ENCODE measurements at places on chromosomes 2 and 18.

DNA sequence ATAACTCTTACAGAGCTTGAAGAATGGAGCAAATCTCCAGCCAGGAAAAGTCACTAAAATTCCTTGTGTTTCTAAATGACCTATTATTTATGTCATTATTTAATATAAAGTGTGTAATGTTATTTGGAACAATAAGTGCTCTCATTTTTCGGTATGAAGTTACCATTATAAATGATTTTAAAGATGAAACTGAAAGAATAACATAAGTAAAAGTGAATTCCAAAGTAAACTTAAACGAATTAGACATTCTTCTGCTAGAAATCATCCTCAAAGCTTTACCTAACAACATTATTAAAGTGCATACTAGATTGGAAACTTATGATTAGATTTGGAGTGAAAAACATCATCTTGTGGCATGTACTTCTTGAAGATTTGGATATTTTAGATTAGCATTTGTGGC, 897.2 kb upstream of the CDH2 start:
- no peak for DNase-seq

GRCh38 chr2:179595284-179595683, 266.1 kb downstream of the ZNF385B start:
- no peak for DNase-seq

- DNase-seq: no peak
Measured at GRCh38 chr2:37489041-37489456, 144.6 kb downstream of the QPCT start.

GRCh38 chr2:54610700-54611099, 112.8 kb upstream of the EML6 start:
- DNase-seq: no peak

- no peak for DNase-seq
Measured at GRCh38 chr2:105597011-105597805, 147.5 kb upstream of the NCK2 start.

GRCh38 chr18:23502516-23503037, 734 bp upstream of the RMC1 start:
- DNase-seq: no peak

- no peak for DNase-seq
Measured at GRCh38 chr2:61177727-61178549, 15.9 kb downstream of the C2orf74 start.

DNA sequence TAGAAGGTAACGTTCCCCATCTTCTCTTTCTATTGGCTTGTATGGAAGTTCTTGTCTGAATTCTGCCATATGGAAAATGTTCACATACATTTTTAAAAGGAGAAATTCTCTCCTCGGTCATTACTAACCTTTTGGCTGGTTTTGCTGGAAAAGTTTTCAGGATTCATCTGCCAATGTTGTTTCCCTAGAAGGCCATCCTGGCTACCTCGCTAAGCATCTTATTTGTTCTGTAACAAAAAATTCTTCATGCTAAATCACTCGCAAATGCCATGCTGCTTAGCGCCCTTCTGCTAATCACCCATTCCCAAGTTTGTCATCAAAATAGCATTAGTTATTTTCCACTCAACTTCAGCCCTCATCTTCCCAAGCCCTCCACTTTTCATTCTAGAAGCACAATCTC, 262.0 kb downstream of the SLC8A1 start:
- DNase-seq: no peak

DNA sequence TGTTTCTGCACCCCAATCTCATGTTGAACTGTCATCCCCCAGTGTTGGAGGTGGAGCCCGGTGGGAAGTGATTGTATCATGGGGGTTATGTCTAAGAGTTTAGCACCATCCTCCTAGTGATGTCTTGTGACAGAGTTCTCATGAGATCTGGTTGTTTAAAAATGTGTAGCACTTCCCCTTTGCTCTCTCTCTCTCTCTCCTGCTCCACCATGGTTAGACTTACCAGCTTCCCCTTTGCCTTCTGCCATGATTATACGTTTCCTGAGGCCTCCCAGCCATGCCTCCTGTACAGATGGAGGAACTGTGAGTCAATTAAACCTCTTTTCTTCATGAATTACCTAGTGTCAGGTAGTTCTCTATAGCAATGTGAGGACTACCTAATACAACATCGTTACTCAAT, 396.9 kb upstream of the LRATD1 start:
- no peak for DNase-seq

DNA sequence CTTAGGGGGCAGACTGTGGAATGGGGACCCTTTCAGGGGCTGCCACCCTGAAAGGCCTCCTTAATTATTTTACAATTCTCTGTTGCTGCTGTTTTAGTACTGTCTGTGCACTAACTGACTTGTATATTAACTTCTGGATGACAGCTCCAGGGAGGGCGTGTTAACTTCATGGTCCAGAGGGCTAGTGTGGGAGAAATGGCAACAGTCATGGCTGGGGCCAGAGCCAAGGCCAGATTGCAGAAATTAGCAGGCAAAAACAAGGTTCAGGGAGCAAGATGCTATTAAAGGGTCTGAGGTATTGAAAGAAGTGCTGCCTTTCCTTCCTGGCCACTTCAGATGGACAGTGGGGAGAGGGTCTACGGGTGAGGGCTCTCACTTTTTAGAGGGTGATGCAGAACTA, 9.1 kb downstream of the WIPF1 start:
- DNase-seq: no peak

- DNase-seq: no peak
Measured at GRCh38 chr2:81467096-81467495, 1162.5 kb upstream of the LRRTM1 start.

GRCh38 chr2:88067189-88067588, 436 bp upstream of the SMYD1 start:
- DNase-seq: no peak

DNA sequence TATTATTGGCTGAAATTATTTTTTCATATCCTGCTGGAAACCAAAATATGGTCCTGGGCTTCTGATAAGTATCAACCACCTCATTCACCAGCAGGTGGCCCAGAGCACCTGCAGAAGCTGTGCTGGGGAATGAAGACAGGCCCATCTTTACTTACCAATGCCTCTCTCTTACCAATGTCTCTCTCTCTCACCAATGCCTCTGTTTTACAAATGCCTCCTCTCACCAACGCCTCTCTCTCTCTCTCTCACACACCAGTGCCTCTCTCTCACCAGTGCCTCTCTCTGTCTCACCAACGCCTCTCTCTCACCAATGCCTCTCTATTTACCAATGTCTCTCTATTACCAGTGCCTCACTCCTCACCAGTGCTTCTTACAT, 2.3 kb upstream of the MAL start:
- no peak for DNase-seq

DNA sequence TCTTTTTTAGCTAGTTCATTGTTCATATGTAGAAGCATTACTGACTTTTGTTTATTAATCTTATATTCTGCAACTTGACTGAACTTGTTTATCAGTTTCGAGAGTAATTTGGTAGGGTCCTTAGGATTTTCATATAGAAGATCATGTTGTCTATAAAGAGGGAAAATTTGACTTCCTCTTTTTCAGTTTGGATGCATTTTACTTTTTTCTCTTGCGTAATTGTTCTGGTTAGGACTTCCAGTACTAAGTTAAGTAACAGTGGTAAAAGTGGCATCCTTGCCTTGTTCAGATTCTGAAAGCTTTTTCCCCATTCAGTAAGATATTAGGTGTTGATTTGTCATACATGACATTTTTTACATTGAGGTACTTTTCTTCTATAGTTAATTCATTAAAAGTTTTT, 726.0 kb downstream of the KCNJ3 start:
- DNase-seq: no peak

- no peak for DNase-seq
Measured at GRCh38 chr2:237892478-237892877, 33.1 kb downstream of the RAMP1 start.

DNA sequence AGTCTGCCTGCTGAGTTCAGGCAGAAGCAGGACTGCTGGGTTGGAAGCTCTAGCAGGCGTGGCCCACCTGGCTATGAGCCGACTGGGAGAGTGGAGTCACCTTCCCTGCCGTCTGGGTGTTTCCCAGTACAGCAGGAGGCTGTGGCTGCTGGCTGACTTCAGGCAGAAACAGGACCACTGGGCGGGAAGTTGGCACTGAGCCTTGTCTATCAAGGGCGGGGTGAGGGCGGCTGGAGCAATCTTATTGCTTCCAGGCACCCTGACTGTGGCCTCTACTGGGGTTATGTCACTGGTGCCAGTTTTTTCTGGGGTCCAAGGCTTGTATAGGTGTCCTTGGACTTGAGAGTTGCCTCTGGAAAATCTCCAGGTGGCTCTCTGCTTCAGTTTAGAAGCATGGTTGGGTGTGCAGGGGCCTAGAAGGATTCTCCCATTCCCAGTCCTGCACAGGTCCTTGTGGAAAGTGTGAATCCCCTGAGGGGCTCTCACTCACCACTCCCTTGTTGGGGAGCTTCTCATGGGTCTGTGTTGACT, 30.5 kb downstream of the LTBP1 start:
- peak; percentile 73 for DNase-seq

GRCh38 chr18:55290898-55291297, 297.1 kb downstream of the TCF4 start:
- no peak for DNase-seq

GRCh38 chr2:175131252-175131651, 36.8 kb downstream of the ATF2 start:
- DNase-seq: no peak

- DNase-seq: peak; percentile 6
Measured at GRCh38 chr2:39837856-39838453, 58.9 kb upstream of the THUMPD2 start.

DNA sequence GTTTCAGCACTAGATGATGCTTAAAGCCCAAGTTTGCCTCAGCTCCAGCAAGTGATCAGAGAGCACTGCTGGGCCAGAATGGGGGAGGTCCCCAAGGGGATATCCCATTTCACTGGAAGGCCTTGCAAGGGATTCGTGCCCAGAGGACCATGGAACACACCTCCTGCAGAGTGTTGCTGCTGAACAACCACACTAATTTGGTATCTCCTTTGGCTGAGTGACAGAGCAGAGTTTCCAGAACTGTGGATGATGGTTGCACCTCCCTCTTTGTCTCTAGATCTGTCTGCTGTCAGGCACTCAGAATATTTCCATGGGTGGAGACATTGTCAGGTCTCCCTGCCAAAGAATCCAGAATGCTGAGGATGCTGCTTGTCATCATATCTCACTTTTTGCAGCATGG, 484.8 kb upstream of the NETO1 start:
- DNase-seq: no peak

- no peak for DNase-seq
Measured at GRCh38 chr2:169446452-169446851, 32.8 kb upstream of the BBS5 start.

- no peak for DNase-seq
Measured at GRCh38 chr2:99569386-99569785, 79.6 kb upstream of the REV1 start.

- DNase-seq: no peak
Measured at GRCh38 chr2:187466129-187466792, 18.2 kb upstream of the CALCRL start.

DNA sequence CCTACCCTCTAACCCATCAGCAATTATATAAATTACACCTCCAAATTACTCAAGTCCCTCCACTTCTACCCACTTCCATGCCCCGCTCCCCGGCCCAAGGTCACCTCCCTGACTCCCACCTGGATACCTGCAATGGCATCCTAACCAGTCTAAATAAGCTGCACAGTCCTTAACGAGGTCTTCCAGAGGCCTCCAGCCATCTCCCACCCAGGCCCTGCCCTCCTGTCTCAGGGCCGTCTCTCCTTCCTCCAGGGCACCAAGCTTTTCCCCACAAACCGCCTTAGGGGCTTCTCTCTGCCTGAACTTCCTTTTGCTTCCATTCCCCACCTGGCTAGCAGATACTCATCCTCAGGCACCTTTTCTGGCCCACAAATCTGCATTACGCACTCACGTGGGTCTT, 4.8 kb downstream of the L3MBTL4 start:
- DNase-seq: no peak

- DNase-seq: no peak
Measured at GRCh38 chr2:110802208-110802932, 70.0 kb downstream of the ACOXL start.

- no peak for DNase-seq
Measured at GRCh38 chr18:25672490-25672889, 320.5 kb upstream of the ZNF521 start.

GRCh38 chr18:58484989-58485981, 143.6 kb downstream of the ALPK2 start:
- no peak for DNase-seq

- no peak for DNase-seq
Measured at GRCh38 chr2:105243961-105244360, 2.4 kb downstream of the GPR45 start.

DNA sequence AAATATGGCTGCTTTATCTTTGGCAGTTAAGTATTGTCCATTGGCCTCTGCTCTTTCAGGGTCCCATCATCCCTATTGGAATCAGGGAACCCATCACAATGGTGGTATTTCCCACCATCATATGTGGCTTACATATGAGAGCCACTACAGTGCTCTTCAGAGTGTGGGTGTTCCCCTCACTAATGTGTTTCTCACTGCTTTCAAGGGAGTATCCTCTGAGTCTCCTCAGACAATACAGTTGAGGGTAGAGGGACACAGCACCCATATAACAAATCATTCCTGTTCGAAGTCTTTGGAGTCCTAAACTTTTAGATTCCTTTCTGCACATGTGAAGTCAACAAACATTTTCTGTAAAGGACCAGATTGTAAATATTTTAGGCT, 48.8 kb upstream of the DNAJC10 start:
- no peak for DNase-seq

DNA sequence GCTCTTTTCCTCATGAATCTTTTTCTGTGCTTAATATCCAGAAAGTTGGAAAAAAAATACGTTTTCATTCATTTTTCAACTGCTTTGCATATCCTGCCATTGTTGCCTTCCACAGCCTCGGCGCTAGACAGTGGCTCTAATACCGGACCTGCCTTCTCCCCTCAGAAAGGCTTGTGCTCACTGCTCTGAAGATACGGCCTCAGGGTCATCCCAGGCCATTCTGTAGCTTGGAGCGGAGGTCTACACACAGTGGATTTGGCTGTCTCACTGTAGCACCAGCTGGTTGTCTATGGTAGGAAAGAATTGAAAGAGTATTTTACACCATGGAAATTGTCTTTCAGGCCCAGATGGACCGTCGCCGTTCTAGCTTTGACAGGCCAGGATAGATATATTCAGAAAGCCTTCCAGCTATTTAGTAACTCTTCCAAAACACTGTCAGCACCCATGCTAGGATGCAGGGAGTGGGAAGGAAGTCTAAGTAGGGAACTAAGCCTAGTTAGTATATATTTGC, 242.0 kb downstream of the TMEM182 start:
- DNase-seq: no peak

- DNase-seq: no peak
Measured at GRCh38 chr2:160479269-160479668, 14.3 kb downstream of the RBMS1 start.

GRCh38 chr2:181886192-181886591, 5.3 kb upstream of the ITPRID2 start:
- DNase-seq: no peak

DNA sequence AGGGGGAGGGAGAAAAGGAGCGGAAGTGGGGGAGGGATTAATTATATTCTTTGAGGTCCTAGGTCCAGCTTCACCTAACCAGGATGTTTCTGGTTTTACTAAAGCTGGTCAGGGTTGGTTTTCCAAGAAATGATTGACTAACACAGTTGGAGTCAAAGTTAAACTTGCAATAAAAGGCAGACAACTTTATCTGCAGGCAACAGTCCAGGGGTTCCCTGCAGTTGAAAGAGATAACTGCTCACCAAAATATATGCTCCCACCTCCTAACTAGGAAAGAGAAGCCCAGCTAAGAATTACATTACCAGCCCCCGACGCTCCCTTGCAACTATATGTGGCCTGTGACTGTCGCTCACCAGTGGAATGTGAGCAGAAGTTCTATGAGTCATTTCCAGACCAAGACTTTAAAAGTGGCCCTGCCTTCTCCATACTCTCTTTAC, 140.0 kb upstream of the PKDCC start:
- DNase-seq: no peak

All from H54 (cell line).